ENCODE measurements at places on chromosomes 1 and 21.

GRCh38 chr1:91124290-91124985 lies 102.6 kb upstream of the ZNF644 start:
- no peak for DNase-seq

DNA sequence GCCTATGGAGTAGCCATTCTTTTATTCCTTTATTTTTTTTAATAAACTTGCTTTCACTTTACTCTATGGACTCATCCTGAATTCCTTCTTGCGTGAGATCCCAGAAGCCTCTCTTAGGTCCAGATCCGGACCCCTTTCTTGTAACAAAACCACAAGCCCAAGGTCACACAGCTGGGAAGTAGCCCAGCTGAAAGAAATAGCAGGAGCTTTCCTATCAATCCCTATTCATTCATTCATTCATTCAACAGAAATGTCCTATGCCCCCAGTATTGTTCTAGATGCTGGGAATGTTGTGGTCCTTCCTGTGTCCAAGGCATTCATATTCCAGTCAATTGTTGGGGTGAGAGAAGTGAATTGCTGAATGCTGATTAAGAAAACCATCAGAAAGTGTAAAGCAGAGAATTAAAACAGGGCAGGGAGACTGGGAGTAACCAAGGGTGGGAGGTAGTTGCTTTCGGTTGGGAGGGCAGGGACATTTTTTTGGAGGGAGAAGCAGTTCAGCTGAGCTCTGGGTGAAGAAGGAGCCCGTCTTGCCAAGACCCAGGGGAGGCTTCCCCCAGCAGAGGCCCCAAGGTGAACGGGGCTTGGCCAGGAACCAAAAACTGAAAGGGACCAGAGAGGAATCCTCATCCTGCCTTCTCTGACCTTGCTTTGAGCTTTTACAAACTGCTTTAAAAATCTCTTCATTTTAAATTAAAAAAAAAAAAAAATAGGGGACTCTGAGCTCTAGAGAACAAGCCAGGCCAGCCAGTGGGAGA lies 10.8 kb downstream of the PLA2G2D start:
- DNase-seq = no peak

- no peak for DNase-seq
These were observed 18.9 kb downstream of the CAP1 start for GRCh38 chr1:40059338-40059959.

GRCh38 chr21:37385179-37385765 lies 18.7 kb downstream of the DYRK1A start:
- no peak for DNase-seq

DNA sequence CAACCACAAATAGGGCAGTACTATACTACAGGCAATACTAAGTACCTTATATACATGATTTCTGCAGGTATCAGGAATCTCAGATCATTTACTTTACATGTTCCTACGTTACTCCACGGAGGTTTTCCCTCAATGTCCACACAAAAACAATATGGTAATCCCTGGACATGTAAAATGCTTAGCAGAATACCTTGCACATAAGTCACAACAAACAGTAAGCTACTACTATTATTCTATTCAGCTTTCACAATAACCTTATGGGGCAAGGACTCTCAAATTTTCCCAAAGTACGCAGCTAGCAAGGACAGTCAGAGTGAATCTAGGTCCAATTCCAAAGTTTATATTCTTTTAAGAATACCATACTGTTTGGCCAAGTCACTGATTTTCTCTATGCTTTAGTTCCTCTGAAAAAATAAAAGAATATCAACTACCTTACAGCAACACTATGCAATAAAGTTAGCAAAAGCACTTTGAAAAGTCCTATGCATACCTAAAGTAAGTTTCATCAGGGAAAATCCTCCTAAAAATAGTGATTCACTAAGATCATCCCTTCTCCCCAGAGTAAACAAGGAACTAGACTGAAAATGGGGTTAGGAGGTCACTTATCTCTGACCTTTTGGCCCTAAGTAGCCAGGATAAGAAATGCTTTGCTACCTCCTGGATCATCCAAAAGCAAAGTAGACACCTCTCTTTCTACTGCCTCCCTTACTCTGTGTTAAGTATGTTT lies 67.4 kb downstream of the LUZP1 start:
- DNase-seq = no peak

DNA sequence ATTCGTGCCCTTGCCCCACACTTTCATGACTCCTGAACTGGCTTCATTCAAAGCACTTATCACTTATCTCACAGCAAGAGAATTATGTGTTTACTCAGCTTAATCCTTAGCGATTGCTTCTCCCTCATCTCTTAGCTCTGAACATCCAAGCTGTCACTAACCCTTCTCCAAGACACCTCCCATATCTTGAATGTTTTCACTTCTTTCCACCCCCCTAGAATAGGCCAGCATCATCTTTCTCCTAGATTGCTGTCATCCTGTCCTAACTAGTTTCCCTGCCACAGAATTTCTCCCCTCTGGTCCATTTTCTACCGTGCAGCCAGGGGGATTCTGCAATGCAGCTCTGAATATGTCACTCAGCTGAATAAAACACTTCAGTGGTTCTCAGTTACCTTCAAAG lies 68.6 kb upstream of the SPATA6 start:
- DNase-seq = peak; percentile 44

GRCh38 chr1:91026777-91027176 lies 4.9 kb upstream of the ZNF644 start:
- DNase-seq = no peak

GRCh38 chr1:209733409-209734192 lies 22.3 kb upstream of the TRAF3IP3 start:
- DNase-seq = no peak

GRCh38 chr1:17521946-17522612 lies 17.4 kb upstream of the ARHGEF10L start:
- no peak for DNase-seq

DNA sequence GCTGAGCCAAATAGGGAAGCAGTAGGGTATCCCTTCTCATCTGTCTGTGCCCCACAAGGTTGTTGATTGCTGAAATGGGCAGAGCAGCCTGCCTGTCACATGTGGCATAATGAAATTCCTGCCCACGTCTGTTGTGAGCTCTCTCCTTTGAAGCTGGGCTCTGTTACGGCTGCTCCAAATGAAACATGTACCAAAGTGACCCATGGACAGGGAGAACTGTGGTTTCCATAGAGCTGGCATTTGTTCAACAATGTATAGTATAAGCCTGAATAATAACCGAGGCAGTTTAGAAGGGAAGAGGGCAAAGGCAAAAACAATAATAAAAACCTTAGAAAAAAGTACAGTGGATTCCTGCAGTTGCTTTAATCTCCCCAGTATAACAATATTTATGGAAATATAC lies 149.7 kb downstream of the LYPLAL1 start:
- no peak for DNase-seq

GRCh38 chr1:55089683-55090082 lies 50.3 kb downstream of the PCSK9 start:
- DNase-seq = no peak

- DNase-seq = no peak
These were observed 12.2 kb downstream of the KCNJ15 start for GRCh38 chr21:38268864-38269575.

GRCh38 chr1:67686267-67687197 lies 1.5 kb downstream of the GADD45A start:
- peak; percentile 86 for DNase-seq

DNA sequence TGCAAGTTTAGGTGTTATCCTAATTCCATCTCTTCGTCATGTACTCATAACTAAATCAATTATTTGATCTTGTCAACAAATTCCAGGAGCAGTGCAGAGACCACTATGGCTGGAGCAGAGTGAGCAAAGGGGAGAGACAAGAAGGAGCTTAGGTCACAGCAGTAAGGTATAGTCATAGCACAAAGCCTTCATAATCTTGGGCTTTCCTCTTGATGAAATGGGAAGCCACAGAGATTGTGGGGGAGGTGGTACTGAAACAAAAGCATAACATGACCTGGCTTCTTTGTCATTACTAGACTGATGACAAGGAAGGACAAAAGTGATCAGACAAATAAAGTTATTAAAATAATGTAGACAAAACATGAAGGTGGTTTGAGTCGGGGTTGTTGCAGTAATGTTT lies 60.1 kb upstream of the PTGS2 start:
- no peak for DNase-seq

GRCh38 chr1:102262994-102263393 lies 266.3 kb upstream of the OLFM3 start:
- no peak for DNase-seq

- no peak for DNase-seq
These were observed 210.9 kb downstream of the AKT3 start for GRCh38 chr1:243639027-243639658.

DNA sequence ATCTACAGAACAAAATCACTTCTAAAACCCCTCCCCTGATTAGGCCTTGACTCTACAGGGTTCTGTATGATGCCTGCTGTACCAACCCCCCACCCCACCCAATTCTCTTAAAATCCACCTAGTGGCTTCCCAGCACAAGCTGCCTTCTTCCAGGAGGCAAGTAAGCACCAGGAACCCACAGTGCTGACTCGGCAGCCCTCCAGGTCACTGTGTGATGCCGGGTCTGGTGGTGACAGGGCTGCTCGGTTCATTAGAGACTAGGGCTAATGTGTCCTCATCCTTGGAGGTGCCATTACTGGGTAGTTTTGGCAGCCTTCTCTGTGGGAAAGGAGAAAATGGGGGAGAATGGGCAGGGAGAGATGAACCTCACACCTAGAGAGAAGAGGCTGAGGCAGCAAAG lies 363.5 kb downstream of the PTPRU start:
- DNase-seq = no peak

GRCh38 chr1:187892683-187893039 lies 1063.9 kb downstream of the PLA2G4A start:
- DNase-seq = no peak

DNA sequence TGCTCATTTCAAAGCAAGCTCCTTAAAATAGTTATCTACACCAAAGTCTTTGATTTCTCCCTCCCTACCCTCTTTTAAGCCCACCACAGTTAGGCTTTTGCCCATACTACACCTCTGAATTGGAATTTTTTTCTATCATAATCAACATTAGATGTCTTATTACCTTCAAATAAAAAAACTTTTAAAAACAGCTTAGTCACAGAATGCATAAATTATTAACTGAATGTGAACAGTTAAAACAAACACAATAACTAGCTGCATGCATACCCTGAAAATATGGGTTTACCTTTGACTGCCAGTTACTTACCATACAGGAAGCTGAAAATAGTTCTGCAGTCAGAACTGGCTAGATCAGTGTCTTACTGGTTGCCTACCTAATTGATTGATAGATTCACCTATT lies 210.9 kb downstream of the TGFB2 start:
- no peak for DNase-seq

GRCh38 chr21:46159390-46159789 lies 4.0 kb upstream of the FTCD start:
- DNase-seq = peak; percentile 6

DNA sequence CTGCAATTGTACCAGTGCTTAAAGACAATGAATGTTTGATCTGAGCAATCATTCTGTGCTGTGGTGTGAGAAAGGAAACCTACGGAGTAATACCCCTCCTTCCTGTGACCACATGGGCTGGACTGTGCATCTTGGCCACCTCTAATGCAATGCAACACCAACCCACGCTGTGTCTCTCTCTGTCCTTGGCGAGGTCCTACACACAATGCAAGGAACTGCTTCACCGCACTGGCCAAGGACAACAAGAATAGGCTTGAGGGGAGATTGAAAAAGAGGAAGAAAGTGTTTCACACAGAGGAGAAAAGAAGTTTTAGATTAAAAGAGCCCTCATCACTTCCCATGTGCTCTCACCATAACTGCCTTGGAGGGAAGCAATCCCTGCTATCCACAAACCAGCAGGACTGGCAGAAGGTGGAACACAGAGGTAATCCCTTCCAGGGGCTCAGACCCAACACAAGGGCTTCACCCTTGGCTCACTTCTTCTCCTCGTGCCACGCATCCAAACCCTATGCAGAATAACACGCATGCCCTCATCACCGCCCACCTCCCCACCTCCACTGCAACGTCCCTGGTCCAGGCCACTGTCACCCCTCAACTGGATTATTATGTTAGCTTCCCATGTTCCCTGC lies 112.5 kb upstream of the ERG start:
- DNase-seq = no peak

GRCh38 chr1:51328279-51328678 lies 2.1 kb downstream of the TTC39A start:
- DNase-seq = no peak

- no peak for DNase-seq
These were observed 11.0 kb downstream of the EVA1C start for GRCh38 chr21:32423320-32424190.

DNA sequence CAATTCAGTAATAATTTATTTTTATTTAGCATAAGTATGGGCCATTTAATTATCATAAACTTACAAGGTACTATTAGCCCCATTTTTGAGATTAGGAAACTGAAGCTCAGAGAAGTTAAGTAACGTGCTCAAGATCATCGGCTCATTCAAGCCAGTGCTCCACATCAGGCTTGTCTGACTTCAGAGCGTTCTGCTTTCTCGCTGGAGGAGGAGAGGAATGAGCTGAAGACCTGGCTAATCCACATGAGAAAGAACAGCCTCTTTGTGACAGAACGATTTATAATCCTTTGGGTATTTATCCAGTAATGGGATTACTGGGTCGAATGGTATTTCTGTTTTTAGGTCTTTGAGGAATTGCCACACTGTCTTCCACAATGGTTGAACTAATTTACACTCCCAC lies 39.7 kb downstream of the DDX20 start:
- peak; percentile 74 for DNase-seq

GRCh38 chr1:116754198-116754977 lies at the start of gene CD2:
CD2 (plus strand) TSS chr1:116754430; CDS start chr1:116754493, 63 bp downstream.
- no peak for DNase-seq

DNA sequence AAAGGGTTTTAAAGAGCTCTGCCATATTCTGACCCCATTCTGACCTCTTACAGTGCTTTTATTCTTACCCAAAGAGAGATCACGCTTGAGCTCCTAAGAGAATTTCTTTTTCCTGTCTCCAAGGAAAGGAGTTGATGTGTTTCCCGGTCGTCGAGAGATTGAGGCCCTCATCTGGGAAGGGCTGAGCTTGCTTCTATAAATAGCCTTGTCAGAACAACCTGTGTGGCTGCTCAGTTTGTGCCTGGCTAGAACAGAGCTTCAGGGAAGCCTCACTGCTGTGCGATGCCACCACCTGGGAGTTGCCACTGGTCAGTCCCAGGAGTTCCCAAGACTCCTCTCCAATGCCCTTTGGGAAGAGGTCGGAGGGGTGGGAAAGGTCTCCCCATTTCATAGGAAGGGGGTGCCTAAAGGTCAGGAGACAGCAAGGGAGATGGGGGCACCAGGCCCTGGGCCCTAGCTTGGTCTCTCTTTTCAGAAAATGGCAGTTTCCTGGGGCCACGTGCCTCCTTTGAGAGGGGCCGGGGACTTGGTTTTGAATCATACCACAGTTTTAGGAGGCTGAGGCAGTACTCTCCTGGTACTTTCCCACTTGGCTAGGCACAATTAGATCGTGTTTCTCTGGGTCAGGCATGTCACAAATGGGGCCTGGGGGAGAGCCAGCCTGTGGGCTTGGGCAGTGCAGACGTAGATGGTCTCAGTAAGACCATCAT lies 52.1 kb downstream of the EIF2D start:
- peak; percentile 52 for DNase-seq

All from WERI-Rb-1 (cell line).